ENCODE measurements at places on chromosomes 6 and 20.

DNA sequence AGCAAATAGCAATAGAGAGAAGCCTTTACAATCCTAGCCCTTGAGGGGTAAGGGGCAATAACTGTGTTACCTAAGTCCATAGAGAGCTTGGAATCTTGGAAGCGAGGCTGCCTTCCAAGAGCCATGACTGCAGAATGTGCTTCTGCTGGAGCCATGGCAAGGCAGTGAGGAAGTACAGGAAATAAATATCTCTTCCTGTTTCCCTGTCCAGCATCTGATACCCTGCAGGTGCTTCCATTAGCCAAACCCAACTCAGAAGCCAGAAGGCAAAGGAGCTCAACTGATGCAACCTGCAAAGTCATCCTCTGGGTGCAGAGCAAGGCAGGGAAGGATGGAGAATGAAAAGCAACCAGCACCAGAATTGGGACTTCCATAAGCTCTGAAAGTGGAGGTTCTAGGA lies 41.0 kb upstream of the KLHL31 start:
- DNase-seq: no peak

GRCh38 chr20:22512911-22513489 lies 71.4 kb downstream of the FOXA2 start:
- no peak for DNase-seq

DNA sequence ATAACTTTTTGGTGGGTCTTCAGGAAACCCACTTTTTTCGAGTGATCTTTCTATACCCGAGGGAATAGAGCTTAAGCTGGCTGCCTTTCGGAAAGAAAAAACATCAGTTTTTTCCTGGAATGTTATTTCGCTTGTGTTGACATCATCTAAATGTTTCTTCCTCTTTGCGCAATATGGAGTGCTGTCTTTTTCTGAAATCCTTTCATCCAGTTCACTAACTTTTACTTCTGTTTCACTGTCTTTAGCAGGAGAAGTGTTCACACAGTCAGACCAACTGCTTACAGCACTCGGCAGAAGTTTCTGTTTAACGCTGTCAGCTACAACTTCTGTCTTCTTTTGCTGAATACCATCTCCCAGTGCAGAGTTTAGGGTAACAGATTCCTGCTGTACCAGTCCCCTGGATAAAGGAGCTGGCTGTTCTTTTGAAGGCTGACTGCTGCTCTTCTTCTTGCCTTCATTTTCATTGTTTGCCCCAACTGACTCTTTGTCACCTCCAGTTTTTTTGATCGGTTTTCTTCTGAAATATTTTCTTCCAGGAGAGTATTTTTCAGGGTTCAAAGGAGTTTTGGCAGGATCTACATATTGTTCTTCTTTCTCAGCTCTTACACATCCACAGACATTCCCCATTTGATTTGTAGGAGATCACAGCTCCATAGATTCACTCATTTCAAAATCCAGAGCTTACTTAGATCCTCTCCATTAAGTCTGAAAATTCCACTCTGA lies 50.0 kb upstream of the DST start:
- DNase-seq: peak; percentile 67

GRCh38 chr20:32397567-32398084 lies 39.5 kb downstream of the ASXL1 start:
- no peak for DNase-seq

DNA sequence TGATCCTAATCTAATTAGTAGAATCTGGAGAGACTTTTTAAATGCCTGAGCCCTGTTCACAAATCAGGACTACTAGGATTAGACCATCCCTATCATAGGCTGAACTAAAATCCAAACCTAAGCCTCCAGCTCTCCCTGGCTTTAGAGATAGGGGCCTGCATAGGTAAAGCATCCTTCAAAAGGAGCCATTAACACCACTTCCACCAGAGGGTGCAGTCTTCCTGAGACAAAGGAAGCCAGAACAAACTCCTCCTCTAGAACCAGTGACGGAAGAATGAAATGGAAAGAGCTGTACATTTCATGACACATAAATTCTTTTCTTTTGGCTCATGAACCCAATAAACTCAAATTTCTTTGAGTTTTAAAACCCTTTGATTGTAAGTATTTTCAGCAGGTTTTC lies 291.2 kb upstream of the ADGRB3 start:
- DNase-seq: peak; percentile 78

- no peak for DNase-seq
Measured at GRCh38 chr6:70846207-70846835, 110.5 kb downstream of the B3GAT2 start.

DNA sequence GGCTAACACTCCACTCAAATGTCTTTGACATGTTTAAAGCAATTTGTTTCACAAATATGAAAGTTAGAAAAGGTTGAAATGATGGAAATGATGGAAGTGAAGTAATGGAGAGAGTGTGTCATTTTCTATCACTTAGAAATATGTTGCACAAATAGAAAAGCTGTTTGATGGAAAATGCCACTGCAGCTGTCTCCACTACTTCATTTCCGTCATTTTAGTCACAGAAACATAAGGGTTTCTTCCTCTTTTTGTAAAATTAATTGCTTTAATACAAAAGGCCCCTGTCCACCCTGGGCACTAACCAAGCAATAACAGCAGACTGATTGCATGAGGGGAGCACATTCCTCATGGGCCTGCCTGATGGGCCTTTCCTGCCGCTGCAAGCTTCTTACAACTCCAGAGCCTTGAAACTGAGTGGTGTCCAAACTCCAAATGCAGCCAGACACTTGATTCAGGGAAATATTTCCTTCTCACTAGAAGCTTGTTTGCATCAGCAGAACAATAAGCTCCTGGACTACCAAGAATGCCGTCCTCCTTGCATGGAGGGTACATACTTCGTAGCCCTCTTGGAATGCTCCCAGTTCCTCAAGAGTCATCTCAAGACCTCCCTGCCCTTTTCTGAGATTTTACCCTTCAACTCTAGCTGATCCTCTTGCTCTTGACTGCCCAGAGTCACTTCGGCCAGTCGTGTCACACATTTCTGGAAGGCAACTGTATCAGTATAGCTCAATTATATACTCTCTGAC lies 36.1 kb downstream of the F13A1 start:
- DNase-seq: no peak

GRCh38 chr6:37038292-37039198 lies 33.1 kb downstream of the FGD2 start:
- no peak for DNase-seq

GRCh38 chr6:79446006-79446405 lies 91.2 kb downstream of the LCA5 start:
- DNase-seq: no peak

DNA sequence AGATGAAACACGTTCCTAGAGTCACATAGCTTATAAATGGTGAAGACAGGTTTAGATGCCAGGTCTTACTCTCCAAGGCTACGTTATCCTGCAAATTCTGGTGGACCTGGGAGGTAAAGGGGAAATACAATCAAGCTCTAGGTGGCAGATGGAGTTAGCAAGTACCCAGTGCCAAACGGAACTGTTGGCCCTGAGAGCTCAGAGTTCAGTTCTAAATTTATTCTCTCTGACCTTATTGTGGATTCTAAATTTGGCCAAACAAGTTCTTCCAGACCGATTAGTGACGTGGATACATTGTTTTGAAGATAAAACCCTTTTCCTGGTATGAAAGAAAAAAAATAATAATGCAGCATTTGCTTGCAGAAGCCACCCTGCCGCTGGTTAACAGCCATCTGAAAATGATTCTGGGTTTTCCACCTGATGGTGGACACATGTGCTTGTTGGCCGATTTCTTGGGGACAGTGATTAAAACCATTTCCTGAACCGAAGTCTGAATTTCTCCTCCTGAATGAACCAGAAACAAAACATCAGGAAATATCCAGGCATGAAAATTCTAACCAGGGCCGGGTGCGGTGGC lies 32.5 kb downstream of the RIPOR3 start:
- no peak for DNase-seq

GRCh38 chr6:23243854-23244253 lies 674.5 kb downstream of the HDGFL1 start:
- no peak for DNase-seq

DNA sequence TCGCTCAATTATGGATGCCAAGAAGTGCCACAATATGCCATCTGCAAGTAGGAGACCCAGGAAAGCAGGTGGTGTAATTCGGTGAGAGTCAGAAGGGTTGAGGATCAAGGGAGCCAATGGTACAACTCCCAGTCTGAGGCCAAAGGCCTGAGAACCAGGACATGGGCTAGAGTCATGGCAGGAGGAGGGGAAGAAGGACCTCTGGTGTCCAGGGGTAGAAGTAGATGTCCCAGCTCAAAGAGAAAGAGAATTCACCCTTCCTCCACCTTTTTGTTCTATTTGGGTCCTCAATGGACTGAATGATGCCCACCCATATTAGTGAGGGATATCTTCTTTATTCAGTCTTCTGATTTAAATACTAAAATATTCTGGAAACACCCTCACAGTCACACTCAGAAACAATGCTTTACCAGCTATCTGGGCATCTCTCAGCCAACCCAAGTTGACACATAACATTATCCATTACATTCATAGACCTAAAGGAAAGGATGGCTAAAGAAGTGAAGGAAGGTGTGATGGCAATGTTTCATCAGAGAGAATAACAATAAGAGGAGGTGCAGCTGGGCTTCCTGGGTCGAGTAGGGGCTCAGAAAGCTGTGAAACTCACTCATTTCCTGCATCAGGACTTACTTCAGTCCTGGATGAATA lies 21.2 kb upstream of the HLA-DQA1 start:
- no peak for DNase-seq

GRCh38 chr6:35719404-35719829 lies 17.4 kb upstream of the ARMC12 start:
- DNase-seq: no peak

DNA sequence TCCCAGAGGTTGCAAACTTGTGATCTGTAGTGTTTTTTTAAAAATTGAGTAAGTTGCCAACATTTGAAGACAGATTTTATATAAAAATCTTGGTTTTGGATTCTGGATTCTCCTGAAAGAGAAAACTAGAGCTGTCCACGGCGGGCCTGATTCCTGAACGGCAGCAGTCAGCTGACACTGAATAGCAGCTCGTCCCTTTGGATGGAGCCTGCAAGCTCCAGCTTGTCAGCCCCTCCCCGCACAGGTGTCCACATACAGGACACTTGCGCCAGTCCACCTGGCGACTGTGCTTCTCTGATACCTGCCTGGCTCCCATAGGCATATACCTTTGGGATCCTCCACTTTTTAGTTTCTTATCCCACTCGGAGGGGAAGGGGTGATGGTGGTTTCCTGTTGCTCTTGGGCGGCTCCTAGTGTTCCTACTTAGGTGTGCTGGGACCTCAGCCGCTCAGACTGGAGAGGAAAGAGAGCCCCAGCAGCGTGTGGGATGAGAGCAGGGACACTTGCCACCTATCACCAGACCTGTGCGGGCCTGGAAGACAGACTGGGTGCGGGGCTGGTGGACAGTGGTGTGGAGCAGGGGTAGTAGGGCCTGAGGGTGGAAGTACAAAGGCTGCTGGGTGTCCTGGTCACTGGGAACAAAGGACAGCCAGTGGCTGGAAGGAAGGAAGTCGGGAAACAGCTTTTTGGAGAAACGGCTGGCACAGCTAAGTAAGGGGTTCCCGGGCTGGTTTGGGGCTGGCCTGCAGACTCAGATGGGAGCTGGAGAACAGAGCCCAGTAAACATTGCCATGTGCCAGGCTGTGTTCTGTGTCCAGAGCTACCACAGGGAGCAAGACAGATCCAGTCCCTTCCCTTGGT lies 18.3 kb downstream of the GHRH start:
- DNase-seq: no peak
